ENCODE measurements at places on chromosomes 3 and 15.

GRCh38 chr15:100682468-100682867 lies 80.1 kb downstream of the ASB7 start:
- DNase-seq = no peak

DNA sequence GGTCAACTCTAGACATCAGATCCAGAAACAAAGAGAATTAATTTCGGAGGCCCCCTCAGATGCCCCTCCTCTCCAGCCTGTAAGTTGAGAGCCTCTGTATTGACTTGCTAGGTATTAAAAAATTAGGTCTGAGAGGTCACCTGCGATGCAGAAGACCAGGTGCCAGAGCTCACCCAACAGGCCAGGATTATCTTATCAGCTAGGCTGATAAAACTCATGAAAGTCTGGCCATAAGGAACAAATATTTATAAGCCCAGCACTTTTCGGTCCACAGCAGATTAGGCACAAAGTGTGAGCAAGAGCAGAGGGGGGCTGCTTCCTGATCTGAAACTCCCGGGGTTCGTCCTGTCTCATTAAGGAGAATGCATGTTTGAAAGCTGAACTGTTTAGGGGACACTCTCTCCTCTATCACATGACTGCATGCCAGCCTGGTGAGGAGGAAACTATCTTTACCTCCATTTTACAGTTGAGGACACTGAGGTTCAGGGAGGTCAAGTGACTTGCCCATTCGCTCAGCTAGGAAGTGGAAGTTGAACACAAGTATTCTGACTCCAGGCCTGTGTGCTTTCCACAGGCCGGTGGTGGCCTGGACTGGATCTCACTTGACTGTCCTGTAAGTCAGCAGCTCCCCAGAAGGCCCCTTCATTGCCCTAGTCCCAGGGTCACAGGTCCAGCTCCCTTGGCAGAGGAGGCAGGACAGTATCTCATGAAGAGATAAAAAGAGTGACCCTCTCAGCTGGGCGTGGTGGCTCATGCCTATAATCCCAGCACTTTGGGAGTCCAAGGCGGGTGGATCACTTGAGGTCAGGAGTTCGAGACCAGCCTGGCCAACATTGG lies 39.6 kb upstream of the MAGEF1 start:
- DNase-seq = no peak

DNA sequence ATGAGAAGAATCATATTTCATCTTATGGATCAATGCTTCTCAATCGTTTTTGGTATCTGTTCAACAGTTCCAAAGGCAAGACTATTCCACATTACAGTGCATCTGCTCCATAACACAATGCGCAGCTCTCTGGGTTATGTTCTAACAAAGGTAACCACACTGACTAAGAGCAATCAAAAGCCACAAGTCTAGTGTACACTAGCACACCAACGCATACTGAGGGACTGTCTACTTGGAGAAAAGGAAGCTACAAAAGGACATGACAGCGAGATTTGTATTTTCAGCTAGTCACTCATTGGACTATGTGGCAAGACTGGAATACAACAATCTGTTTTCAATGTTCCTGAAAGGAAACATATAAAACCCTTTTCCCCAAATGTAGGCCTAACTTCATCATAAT lies 35.8 kb downstream of the SETD2 start:
- no peak for DNase-seq

DNA sequence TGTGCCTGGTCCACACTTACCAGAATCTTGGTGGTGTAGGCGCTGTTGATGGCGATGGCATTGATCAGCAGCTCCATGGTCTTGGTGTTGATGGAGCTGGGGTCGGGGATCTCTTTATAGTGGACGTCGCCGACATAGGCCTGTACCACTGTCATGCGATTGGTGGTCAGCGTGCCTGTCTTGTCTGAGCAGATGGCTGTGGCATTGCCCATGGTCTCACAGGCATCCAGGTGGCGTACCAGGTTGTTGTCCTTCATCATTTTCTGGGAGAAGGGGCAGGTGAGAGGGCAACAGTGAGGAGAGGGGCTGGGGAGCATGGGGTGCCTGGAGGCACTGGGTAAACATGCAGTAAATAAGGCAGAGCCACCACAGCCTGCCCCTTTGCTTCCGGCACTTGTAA lies 50.9 kb upstream of the SEC13 start:
- DNase-seq = no peak

DNA sequence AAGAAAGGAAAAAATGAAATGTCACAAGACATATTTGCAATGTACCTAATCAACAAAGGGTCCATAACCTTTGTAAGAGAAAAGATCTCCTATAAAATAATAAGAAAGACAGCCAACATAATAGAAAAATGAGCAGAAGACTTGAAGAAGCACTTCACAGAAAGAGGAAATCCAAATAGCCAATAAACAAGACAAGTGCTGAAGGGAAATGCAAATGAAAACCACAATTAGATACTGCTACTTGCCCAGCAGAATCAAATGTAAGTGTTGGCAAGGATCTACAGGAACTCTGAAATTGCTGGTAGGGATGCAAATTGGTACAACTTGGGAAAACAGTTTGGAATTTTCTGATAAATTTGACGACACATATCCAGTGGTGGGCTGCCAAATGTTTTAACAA lies 15.1 kb upstream of the TOPAZ1 start:
- DNase-seq = no peak

DNA sequence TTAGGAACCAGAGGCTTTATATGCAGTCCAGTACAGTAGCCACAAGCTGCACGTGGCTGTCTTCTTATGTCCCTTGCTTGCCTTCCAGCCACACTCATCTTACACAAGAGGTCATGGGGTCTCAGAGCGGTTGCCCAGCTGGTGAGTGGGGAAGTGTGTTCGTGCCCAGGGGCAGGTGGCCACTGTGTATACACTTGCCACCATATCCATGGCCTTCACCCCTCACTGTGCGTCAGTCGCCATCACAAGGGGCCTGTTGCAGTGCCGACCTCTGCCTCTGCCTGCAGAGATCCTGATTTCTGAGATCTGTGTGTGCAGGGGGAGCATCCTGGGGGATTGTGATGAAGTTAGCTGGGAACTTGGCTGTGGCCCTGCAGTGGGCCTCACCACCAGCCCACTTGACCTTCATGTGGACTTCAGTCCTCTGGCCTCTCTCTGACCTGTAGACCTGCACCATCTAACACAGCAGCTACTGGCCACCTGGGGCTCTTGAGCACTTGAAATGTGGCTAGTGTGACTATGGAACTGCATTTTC lies 43.1 kb upstream of the SACM1L start:
- no peak for DNase-seq

DNA sequence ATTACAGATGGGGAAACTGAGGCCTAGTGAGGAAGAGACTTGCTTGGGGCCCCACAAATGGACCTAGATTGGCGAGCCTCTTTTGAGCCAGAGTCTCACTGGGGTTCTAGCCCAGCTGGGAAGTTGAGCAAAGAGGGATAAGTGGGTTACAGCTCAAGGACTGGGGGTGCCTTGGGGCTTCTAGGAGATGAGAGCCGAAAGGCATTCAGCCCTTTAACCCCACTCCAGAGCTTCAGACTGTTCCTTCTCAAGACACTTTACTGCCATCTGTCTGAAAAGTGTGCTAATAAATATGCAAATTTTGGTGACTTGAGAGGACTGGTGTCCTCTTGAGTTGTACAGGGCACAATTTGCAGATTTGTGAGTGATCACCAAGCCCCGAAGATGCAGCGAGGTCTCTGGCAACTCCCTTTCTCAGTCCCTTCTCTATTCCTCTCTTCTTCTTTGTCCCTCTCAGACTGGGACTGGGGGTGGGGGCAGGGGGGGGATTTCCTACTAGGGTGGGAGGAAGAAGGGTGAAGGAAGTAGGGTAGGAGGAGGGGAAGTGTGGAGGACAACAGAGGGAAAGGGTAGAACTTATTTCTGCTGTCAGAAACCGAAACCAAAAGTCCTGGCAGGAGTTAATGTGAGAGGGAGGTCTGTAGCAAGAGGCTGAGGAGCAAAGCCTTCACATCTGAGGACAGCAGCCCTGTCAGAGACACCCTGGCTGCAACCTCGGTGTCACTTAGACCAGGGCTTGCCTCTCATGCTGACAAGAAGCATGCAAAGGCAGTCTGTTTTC lies 16.2 kb upstream of the ANKDD1A start:
- DNase-seq = no peak

DNA sequence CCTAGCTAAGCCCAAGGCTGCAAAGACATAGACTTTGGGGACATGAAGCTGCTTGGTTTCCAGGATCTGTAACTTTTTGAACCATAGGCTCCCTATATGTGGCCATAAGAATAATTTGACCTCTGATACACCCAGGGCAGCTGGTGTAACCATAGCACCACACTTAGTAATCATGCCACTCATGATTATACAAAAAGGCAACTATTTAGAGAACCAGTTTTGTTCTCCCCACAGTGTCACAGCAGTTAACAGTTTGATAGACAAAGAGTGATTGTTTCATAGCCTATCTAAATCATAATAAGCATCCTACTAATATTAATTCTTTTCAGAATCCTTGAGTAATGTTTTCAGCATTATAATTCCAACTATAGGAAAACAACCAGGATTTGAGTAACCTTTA lies 334.9 kb downstream of the NEK10 start:
- DNase-seq = no peak
